ENCODE measurements at places on chromosomes 2 and 18. TPM values are rescaled to one million over a fixed set of nuclear protein-coding genes. Genes with fewer than 3 reads are reported as not detected.

The ERFE gene
- 0.10 TPM for total RNA-seq

The ORC2 gene
- total RNA-seq: 17.1 TPM

GRCh38 chr2:283996-284794 is 3.7 kb downstream of the ALKAL2 start:
- no peak for DNase-seq

DNA sequence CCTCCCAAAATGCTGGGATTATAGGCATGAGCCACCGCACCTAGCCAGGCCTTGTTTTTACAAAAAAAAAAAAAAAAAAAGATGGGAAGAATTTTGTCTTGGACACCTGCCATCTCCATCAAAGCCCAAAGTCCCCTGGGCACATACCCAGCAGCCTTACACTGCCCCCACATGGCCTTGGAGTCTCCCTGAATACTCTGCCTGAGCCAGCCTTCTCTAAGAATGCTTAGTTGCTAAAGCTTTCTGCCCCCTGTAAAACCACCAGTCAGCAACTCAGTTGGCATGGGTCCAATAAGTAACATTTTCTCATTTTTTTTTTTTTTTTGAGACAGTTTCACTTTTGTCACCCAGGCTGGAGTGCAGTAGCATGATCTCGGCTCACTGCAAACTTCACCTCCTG is 40.6 kb downstream of the SPC25 start:
- DNase-seq: peak; percentile 20

GRCh38 chr2:159064446-159065301 is 96.2 kb downstream of the TANC1 start:
- DNase-seq: peak; percentile 74

- DNase-seq: no peak
Observed at GRCh38 chr2:41972179-41972578, 75.6 kb upstream of the PKDCC start.

- no peak for DNase-seq
Observed at GRCh38 chr2:219109471-219109870, 48.8 kb upstream of the IHH start.

GRCh38 chr2:17539611-17540092 is 844 bp upstream of the VSNL1 start:
- DNase-seq: no peak

GRCh38 chr2:72153026-72153791 is 5.5 kb upstream of the CYP26B1 start:
- DNase-seq: no peak

DNA sequence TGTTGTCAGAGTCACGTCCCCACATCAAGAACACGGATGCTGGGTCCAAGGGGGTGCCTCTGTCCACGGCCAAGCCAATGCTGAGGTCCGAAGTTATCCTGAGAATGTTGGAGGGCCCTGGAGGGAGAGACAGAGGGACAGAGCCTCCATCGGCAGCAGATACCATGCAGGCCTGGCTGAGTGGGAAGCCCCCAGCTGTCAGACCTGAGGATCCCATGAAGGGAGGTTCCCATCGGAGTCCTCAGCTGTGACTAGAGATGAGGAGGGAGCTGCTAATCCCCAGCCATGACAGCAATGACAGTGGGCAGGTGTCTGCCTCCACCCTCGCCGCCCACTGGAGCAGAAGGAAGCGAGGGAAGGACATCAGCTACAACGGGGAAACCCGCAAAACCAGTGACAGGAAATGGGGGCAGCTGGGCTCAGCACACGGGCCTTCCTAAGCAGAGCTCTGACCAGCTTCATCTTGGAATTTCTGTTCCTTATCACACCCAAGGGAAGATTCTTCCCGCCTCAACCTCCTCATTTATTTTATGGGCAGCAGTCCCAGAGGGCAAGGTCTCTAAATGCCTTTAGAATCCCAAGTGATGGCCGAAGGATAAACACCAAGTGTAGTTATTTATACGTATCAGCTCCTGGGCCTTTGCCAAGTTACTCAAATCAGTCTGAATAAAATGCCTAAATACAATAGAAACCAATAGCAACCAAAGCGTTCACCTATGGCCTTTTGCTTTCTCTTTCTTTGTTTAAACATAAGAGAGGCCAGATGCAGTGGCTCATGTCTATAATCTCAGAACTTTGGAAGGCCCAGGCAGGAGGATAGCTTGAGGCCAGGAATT is 32.2 kb downstream of the FAM178B start:
- DNase-seq: no peak

- no peak for DNase-seq
Observed at GRCh38 chr2:146048141-146048540, 1528.2 kb upstream of the ZEB2 start.

GRCh38 chr2:28356095-28356911 is 36.4 kb upstream of the FOSL2 start:
- DNase-seq: peak; percentile 95

Data from RPMI7951 (cell line).